ENCODE measurements at places on chromosomes 16 and 17.

- DNase-seq = no peak
These were observed 110.3 kb upstream of the CHMP6 start for GRCh38 chr17:80881306-80881705.

- DNase-seq = no peak
These were observed 22.8 kb downstream of the FAM117A start for GRCh38 chr17:49741009-49741691.

- DNase-seq = no peak
These were observed 9.5 kb downstream of the SLC6A4 start for GRCh38 chr17:30225919-30226553.

DNA sequence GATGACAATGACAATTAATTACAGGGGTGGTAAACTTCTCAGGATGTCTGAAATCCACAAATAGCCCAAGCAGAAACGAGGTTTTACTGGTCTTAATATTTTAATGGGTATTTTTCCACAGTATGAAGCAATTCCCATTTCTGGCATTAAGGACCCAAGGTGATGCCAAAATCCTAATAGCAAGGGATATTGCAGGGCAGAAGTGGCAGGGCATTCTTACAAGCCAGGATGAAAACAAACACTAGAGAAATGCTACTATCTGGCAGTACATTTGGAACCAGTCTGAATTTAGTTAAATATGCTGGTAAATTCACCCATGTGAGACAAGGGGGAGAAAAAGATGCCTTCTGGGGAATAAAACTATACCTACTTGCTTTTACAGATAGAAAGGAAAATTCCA lies 45.2 kb downstream of the RND2 start:
- DNase-seq = no peak

DNA sequence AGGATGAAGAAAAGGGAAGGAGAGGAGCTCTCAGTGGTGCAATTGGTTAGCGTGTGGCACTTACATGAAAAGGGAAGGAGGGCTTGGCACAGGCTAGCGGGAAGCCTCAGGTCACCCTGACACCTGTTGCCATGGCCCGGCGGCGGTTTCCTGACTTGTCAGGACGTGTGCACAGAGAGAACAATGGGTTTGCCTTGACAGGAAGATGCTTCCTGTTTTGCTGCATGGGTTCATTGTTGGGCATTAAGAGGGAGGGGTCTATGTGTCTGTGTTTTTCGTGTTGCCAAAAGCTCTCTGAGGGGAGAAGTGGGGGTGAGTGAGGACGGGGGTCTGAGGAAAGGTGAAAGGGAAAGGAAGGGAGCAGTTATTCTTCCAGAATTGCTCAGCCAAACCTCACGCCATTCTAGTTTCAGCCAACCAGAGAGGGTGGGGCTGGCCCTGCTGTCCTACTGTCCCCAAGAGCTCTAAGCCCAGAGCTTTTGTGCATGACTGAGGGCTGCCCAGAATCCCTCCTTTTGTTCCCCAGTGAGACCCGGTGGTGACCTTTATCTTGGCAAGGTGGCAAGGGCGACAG lies 17.1 kb upstream of the CCR7 start:
- DNase-seq = no peak

DNA sequence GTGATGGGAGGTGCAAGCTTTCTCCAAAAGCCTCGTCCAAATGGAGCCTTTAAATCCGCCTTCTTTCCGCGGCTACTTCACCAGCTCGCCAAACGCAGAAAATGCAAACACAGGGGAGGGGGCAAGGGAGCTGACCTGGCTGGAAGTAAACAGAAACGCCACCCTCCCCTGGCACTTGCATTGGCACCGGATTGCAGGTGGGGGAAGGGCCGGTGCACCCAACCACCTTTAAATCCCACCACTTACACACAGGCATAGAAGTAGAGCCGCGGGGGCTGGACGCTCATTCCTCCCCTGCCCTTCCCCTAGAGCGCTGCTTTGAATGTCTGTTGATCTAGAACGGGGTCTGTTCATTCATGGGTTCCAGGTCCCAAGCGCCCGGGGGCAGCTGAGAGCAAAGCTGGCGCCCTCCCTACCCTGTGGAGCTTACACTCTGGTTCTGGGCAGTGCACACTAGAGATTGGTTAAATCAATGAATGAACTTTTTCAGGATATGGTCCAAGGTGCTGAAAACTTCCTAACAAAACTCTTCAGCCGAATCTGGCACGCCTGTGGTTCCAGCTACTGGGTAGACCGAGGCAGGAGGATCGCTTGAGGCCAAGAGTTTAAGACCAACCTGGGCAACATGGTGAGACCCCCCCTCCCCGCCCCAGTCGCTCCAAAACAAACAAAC lies 920 bp upstream of the ZCCHC14 start:
- DNase-seq = peak; percentile 27

DNA sequence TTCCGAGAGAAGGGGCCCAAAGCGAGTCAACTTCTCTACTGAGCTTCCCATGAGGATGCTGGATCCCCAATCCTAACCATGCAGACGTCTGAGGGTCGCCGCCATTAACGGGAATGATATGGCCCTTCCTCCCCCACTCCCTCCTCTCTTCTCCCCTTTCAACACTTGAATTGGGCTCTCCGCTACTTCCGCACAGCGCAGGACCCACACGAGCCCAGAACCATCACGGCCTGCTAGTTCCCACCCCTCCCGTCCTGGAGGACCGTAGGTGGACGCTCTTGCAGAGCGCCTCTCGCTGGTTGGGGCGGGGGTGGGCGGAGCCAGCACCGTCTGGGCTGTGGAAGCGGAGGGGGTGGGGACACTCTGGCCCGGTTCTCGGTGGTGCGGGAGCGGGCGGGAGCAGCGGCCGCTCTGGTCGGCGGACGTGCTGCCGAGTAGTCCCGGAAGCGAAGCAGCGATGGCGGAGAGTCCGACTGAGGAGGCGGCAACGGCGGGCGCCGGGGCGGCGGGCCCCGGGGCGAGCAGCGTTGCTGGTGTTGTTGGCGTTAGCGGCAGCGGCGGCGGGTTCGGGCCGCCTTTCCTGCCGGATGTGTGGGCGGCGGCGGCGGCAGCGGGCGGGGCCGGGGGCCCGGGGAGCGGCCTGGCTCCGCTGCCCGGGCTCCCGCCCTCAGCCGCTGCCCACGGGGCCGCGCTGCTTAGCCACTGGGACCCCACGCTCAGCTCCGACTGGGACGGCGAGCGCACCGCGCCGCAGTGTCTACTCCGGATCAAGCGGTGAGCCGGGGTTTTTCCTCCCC lies at the start of gene UBE2Z:
TSS of gene UBE2Z (plus strand) at position 361 of the 797 bp plus-strand sequence. CDS start at position 458, 97 bp downstream.
- peak; percentile 97 for DNase-seq

Data from ELR (cell line).